ENCODE measurements at places on chromosomes 2 and 18.

- DNase-seq: no peak
Measured at GRCh38 chr2:37449761-37450296, 105.4 kb downstream of the QPCT start.

- peak; percentile 51 for DNase-seq
Measured at GRCh38 chr2:30252723-30253701, 21.7 kb downstream of the LBH start.

DNA sequence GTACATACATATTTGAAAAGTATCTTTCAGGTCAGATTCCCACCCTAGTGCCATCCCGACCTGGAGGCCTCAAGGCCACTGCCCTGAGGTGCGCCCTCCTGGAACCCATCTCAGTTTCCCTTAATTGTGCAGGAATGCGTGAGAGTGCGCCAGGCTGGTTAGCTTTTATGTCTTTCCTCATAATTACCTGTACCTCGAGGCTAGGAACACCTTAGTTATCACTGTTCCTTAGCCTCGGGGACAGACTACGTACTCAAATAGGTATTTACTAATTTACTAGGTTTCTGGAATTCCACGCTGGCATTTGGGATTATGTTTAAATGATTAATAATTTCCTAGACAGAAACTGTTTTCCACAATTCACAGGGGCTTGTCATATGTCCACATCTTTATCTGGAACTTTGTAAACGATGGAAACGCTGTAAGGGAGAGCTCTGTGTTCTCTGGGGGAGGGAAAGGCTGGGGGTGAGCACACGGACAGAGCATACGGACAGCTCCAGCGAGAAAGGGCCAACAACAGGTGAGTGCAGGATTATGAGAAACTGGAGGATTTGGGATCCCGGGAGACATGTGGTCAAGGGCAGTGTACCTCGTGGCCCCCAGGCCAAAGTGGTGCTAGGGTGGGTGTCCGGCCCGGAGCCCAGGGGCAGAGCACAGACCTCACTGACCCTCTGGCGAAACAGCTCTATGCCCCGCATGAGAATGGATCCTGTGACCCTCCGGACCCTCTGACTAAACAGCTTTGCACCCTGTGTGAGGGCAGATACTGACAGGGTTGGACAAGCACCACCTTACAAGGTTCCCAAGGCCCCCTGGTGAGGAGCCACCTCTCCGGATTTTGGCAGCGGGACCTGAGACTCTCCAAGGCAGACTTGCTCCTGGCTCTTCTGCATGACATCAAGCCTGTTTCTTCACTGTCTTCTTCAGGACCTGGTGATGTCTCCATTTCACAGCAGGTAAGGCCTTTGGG lies 102.0 kb upstream of the PXDN start:
- no peak for DNase-seq

- DNase-seq: no peak
Measured at GRCh38 chr18:8124232-8125146, 484.7 kb upstream of the RAB12 start.

GRCh38 chr2:161039071-161039470 lies 121.2 kb upstream of the TANK start:
- DNase-seq: no peak

DNA sequence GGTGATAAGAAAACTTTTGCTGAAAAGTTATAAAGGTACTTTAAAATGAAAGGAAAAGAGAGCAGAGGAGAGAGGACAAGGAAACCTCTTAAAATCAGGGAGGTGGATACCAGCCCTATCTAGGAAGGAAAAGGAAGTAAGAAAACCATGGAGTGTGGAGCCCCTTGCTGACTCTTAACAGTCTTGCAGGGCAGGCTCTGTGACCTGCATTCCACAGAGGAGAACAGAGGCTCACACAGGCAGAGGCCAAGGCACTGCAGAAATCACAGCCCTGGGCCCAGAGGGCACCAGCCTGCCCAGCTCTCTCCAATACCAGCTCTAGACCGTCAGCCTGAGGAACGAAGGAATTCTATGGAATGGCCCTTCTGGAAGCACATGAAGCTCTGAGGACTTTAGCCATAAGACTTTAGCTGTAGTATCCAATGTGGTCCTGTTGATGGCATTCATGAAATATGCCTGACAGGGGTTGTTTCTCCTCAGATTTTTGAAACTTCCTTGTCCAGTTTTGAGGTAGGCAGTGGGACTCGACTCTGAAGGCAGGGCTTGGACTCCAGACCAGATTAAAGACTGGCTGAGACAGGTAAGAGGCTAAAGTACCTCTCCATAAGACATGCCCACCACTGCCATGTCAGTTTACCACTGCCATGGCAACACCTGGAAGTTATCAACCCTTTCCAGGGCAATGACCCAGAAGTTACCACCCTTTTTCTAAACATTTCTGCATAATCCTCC lies 216.3 kb downstream of the ANAPC1 start:
- no peak for DNase-seq

GRCh38 chr2:235535423-235536130 lies 41.7 kb downstream of the AGAP1 start:
- DNase-seq: no peak

GRCh38 chr2:98412751-98413458 lies 31.8 kb upstream of the INPP4A start:
- peak; percentile 10 for DNase-seq

- DNase-seq: peak; percentile 45
Measured at GRCh38 chr2:204072443-204073324, 136.1 kb downstream of the ICOS start.

GRCh38 chr2:68857855-68858456 lies 13.2 kb downstream of the BMP10 start:
- DNase-seq: no peak

- no peak for DNase-seq
Measured at GRCh38 chr2:12348216-12348615, 368.5 kb upstream of the TRIB2 start.

DNA sequence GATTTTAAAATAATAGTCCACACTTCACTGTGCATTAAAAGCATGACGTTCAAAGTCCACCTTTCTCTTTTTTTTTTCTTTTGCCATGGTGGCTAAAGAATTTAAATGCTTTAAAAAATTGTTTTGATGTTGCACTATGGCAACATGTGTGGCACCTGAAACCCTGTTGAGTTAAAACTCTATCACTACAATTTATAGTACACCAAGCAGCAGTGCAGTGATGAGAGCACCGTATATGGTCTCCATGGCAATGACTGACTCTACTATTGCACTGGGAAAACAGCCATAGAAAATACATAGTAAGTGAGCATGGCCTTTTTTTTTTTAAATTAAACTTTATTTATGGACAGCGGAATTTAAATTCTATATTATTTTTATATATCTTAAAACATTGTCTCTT lies 298.8 kb downstream of the FIGN start:
- no peak for DNase-seq

GRCh38 chr2:63866009-63866709 lies 24.5 kb downstream of the UGP2 start:
- DNase-seq: no peak

DNA sequence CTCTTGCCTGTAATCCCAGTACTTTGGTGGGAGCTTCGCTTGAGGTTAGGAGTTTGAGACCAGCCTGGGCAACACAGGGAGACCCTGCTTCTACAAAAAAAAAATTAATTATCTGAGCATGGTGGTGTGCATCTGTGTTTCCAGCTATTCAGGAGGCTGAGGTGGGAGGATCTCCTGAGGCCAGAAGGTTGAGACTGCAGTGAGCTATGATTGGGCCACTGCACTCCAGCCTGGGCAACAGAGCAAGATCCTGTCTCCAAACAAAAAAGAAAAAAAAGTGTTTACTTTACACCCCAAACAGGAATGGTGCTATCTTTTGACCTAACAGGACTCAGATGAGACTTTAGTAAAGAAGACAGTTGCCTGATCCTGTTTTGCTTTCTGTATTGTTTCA lies 35.6 kb downstream of the MAL start:
- DNase-seq: no peak

GRCh38 chr18:28115149-28115550 lies 61.8 kb downstream of the CDH2 start:
- DNase-seq: no peak

DNA sequence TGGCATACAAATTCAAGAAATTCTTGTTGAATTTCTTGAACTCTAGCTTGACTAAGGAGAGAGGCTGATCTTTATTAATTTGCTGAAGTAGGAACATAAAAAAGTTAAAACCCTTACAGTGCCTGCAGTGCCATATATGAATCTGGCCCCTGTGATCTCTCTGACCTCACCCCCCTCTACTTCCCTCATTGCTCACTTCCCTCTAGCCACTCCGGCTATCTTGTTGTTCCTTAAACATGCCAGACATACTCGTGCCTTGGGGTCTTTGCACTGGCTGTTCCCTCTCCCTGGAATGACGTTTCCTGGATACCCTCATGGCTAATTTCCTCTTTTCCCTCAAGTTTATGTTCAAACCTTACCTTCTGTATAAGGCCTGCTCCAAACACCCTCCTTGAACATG lies 246.3 kb upstream of the SIX2 start:
- DNase-seq: no peak

DNA sequence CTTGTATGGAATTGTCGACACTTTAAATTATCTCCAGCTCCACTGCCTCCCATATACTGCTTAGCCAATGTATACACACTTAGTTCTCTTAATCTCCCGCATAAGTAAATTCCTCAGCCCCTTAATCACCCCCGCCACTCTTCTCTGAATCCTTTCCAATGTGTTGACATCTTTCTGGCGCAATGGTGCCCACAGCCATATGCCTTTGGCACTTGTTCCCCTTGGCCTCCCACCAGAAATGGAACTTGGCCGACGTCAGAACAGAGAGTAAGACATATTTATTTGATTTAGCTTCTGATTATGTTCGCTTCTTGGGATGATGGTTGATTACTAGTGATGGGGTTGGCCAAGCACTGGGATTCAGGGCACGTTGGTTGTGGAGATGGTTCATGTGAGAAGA lies 1089.3 kb upstream of the CELF4 start:
- no peak for DNase-seq

- no peak for DNase-seq
Measured at GRCh38 chr2:30232801-30233130, 1.4 kb downstream of the LBH start.

GRCh38 chr2:28071221-28071620 lies 180.7 kb downstream of the BABAM2 start:
- DNase-seq: no peak

DNA sequence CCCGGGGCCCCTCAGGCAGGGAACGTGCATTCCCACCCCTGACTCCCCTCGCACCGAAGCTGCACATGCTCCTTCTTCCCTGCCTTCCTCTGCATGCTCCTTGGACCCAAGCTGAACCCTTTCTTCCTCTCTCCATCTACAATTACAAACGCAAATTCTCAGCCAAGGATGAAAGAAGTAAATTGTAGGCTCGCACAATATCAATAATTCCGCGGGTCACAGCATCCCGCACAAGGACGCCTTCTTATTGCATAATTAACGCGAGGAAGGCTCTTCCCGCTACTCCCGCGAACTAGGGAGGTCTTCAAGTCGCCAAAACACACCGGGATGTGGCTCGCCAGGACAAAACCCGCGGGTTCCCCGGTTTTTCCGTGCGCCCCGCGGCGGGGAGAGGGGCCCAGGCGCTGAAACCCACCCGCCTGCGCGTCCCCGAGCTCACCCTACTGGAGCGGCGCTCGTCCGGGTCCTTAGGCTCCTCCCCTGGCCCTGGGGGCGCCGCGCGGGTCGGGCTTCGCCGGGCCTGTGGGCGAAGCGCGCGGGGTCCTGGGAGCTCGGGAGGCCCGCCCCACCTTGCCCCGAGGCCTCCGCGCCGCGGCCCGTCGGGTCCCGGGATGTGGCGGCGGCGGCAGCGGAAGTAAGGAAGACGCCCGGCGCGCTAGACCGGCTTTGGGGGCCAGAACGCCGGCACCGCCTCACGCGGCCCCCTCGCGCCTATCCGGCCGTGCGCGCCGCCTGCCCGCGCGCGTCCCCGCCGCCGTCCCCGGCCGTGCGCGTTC lies at the start of gene CHST10:
CHST10 (minus strand) TSS at position 734 of the 776 bp plus-strand sequence. CDS start 10,993 bp downstream, outside the sequence.
- peak; percentile 60 for DNase-seq

- no peak for DNase-seq
Measured at GRCh38 chr2:47751856-47752414, 31.0 kb upstream of the MSH6 start.

- no peak for DNase-seq
Measured at GRCh38 chr2:22812065-22812680, 572.8 kb upstream of the KLHL29 start.

DNA sequence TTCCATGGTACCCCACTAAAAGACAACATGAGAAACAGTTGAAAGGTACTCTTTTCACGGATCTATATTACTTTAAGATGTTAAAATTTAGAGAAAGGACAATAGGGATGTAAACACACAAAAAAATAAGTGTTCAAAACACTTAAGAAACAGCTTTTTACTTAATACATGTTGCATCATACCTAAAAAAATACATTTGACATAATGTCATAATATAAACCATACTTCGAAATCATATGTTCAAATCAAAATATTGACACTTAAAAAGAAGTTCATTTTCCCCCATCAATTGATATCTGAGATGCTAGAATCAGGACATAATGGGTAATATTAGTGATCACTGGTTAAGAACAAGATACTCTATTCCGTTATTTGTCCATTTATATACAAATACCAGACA lies 124.9 kb downstream of the GRB14 start:
- no peak for DNase-seq

GRCh38 chr2:112904883-112905282 lies 6.1 kb upstream of the IL37 start:
- no peak for DNase-seq

GRCh38 chr2:142585785-142586184 lies 291.7 kb upstream of the KYNU start:
- no peak for DNase-seq

- DNase-seq: no peak
Measured at GRCh38 chr2:169757778-169758177, 24.1 kb downstream of the KLHL23 start.

DNA sequence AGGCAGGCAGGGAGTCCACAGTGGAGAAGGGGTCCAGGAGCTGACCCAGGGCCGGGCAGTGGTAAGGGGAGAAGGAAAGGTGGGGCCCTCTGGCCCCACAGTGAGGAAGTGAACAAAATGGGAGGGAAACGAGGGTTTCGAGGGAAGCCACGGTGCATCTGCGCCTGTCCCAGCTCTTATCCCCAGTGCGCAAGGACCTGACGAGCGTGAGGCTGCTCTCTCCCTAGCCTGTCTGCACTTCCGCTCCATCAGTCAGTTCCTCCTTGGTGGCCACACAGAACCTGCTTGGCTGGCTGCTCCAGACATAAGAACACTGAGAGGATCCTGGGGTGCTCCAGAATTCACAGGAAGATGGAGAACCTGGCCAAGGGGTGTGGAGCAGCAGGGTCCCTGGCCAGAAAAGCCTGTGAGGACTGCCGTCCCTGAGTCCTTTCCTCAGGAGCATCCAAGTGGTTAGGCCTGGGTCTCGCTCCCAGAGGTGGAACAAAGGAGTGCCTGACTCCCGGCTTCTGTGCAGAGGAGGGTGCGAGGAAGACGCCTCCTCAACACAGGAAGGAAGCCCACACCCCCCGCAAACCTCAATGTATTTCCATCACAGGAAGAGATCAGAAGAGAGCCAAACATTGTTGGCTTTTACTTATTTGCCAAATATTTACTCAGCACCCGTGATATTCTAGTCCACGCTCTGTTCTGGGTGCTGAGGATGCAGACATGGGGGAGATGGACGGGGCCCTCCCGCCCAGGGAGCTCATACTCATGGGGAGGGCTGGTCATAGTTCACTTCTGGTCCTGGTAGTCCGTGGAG lies 43.7 kb upstream of the SEMA4C start:
- peak; percentile 52 for DNase-seq

GRCh38 chr2:27369471-27370025 lies 590 bp downstream of the EIF2B4 start:
- no peak for DNase-seq

GRCh38 chr18:24543795-24544498 lies 83.5 kb downstream of the HRH4 start:
- no peak for DNase-seq

GRCh38 chr2:64453770-64454385 lies at the start of gene LGALSL:
LGALSL (plus strand) TSS chr2:64454162; CDS start chr2:64454546, 384 bp downstream.
- no peak for DNase-seq

GRCh38 chr2:11710632-11711353 lies 35.6 kb upstream of the LPIN1 start:
- no peak for DNase-seq

All from stimulated activated CD4-positive, alpha-beta T cell treated with anti-CD3 and anti-CD28 coated beads, Interleukin-4, amount 100 ng/mL, for 4 hours (primary cell).